Occipital lobe (tissue), 3 donors: ENCODE measurements at places on chromosomes 6 and 20. TPM values are rescaled to one million over a fixed set of nuclear protein-coding genes. Genes with fewer than 3 reads are reported as not detected.

Gene TBX18
- 7.8 TPM for total RNA-seq

Gene LINC00237
- total RNA-seq: 2.0 TPM

Gene F13A1
- 8.4 TPM for total RNA-seq

Gene SLC17A4
- total RNA-seq: not detected

Gene PLEKHG1
- 7.3 TPM for total RNA-seq

Gene MTHFD1L
- total RNA-seq: 18.4 TPM

Gene ALDH8A1
- 1.4 TPM for total RNA-seq

Gene GRM1
- total RNA-seq: 22.3 TPM

Gene NMBR
- 12.6 TPM for total RNA-seq

Gene ULBP1
- 3.9 TPM for total RNA-seq

Gene HDGFL1
- not detected for total RNA-seq

Gene ADGRG6
- 28.2 TPM for total RNA-seq

Gene KCNQ5
- total RNA-seq: 12.9 TPM

Gene C6orf52
- 1.7 TPM for total RNA-seq

Gene LY6G6D
- not detected for total RNA-seq

Gene PKHD1
- under 0.01 TPM for total RNA-seq

Gene CDC25B
- 4.5 TPM for total RNA-seq

Gene PRDM13
- not detected for total RNA-seq

Gene PPP1R3G
- 1.2 TPM for total RNA-seq

Gene IMPG1
- total RNA-seq: not detected

Gene C20orf141
- not detected for total RNA-seq

Gene BPI
- total RNA-seq: not detected

Gene LAMA5
- total RNA-seq: 11.2 TPM

Gene EGFL8
- 7.5 TPM for total RNA-seq

Gene GABRR1
- total RNA-seq: not detected

Gene SLC22A7
- 0.31 TPM for total RNA-seq

Gene UCKL1
- 17.8 TPM for total RNA-seq

Gene C6orf58
- total RNA-seq: 1.4 TPM

Gene FGD2
- 2.0 TPM for total RNA-seq

Gene DAAM2
- 14.0 TPM for total RNA-seq

Gene TMEM200A
- 34.0 TPM for total RNA-seq

Gene B4GALT5
- 59.3 TPM for total RNA-seq

Gene CRISP1
- not detected for total RNA-seq

Gene NNAT
- total RNA-seq: 251 TPM

Gene OR2B6
- total RNA-seq: not detected

Gene LHFPL5
- 1.1 TPM for total RNA-seq

Gene HUS1B
- 1.9 TPM for total RNA-seq

Gene FAM83C
- not detected for total RNA-seq

Gene TMEM151B
- total RNA-seq: 53.5 TPM

Gene PNLDC1
- not detected for total RNA-seq

Gene CUL9
- total RNA-seq: 23.9 TPM

Gene RAB44
- not detected for total RNA-seq

Gene FAXC
- total RNA-seq: 49.3 TPM

Gene BCAS1
- 3.0 TPM for total RNA-seq

Gene YTHDF1
- 20.1 TPM for total RNA-seq

Gene MLIP
- 8.6 TPM for total RNA-seq

Gene BHLHE23
- total RNA-seq: not detected

Gene IFT52
- total RNA-seq: 56.8 TPM

Gene PHACTR1
- total RNA-seq: 40.7 TPM

Gene CRYBG1
- 0.31 TPM for total RNA-seq

Gene LTA
- total RNA-seq: not detected

Gene MAPK13
- total RNA-seq: 3.0 TPM

Gene TOX2
- total RNA-seq: 0.31 TPM

Gene MCHR2
- total RNA-seq: 4.1 TPM

Gene ANGPT4
- not detected for total RNA-seq
